ENCODE measurements at places on chromosomes 2 and 18. TPM values are rescaled to one million over a fixed set of nuclear protein-coding genes. Genes with fewer than 3 reads are reported as not detected.

Gene UGT1A8
- not detected for total RNA-seq

GRCh38 chr2:63046552-63046951 lies 4.1 kb upstream of the OTX1 start:
- peaks cover 38% of the 10 kb centered on the region for H3K4me1 ChIP-seq
- no peak overlapping the region for H3K27ac ChIP-seq
- H3K36me3 ChIP-seq = peaks cover 24% of the 10 kb centered on the region
- H3K4me3 ChIP-seq = peak overlapping the region; percentile 17
- H3K27me3 ChIP-seq = peaks cover 64% of the 10 kb centered on the region

Gene DNMT3A
- 85.2 TPM for total RNA-seq

- H3K4me3 ChIP-seq = no peak overlapping the region
- no peaks in the 10 kb centered on the region for H3K27me3 ChIP-seq
- no peak overlapping the region for H3K27ac ChIP-seq
- no peaks in the 10 kb centered on the region for H3K36me3 ChIP-seq
- no peak for DNase-seq
Observed at GRCh38 chr18:34648269-34648985, 61.7 kb upstream of the DTNA start.

GRCh38 chr2:240412975-240413812 lies 22.3 kb upstream of the GPC1 start:
- peak; percentile 80 for DNase-seq
- no peaks in the 10 kb centered on the region for H3K36me3 ChIP-seq
- H3K4me1 ChIP-seq = no peaks in the 10 kb centered on the region
- peaks cover 14% of the 10 kb centered on the region for H3K27me3 ChIP-seq
- no peak overlapping the region for H3K4me3 ChIP-seq

GRCh38 chr2:226963528-226963927 lies 127.7 kb downstream of the RHBDD1 start:
- H3K27ac ChIP-seq = no peak overlapping the region
- no peaks in the 10 kb centered on the region for H3K36me3 ChIP-seq
- H3K27me3 ChIP-seq = no peaks in the 10 kb centered on the region
- no peak overlapping the region for H3K4me3 ChIP-seq
- no peaks in the 10 kb centered on the region for H3K4me1 ChIP-seq
- DNase-seq = no peak

DNA sequence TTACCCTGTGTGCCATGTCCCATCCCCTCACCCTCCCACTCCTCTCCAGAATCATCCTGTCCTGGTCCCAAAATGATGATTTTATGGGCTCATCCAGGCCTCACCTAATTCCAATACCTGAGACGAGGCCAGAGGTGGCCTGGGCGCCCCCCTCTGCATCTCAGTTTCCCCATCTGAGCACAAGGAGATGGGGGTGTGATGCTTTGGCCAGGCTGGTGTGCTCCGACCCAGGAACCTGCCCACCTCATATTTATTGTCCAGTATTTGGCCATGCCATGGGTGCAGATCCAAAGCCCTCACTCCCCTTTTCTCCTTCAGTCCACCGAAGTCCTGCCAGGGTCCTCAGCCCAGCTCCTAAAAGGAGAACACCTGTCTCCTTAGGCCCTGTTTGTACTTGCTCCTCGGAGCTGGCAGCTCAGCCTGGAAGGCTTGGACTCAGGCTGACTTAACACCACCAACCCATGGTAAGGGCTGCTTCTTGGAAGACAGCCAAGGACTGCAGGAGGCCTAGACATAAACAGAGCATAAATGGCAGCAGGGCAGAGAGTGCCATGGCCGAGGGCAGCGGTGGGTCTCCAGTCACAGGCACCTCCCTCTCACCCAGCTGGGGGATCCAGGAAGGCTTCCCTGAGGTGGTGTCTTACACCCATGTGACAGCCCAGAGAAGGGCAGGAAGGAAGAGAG lies 3.6 kb downstream of the TEX51 start:
- no peaks in the 10 kb centered on the region for H3K4me1 ChIP-seq
- H3K27me3 ChIP-seq = peaks cover 3% of the 10 kb centered on the region
- H3K4me3 ChIP-seq = no peak overlapping the region
- H3K27ac ChIP-seq = no peak overlapping the region
- no peaks in the 10 kb centered on the region for H3K36me3 ChIP-seq

Gene CACNB4
- total RNA-seq = 3.4 TPM

Gene VWA3B
- total RNA-seq = not detected

GRCh38 chr2:120599072-120599471 lies 136.6 kb upstream of the GLI2 start:
- no peaks in the 10 kb centered on the region for H3K36me3 ChIP-seq
- H3K4me3 ChIP-seq = no peak overlapping the region
- H3K4me1 ChIP-seq = peaks cover 26% of the 10 kb centered on the region
- peaks cover 6% of the 10 kb centered on the region for H3K27me3 ChIP-seq

GRCh38 chr2:24973812-24974211 lies 2.1 kb upstream of the DNAJC27 start:
- H3K36me3 ChIP-seq = no peaks in the 10 kb centered on the region
- H3K27me3 ChIP-seq = no peaks in the 10 kb centered on the region
- no peak overlapping the region for H3K27ac ChIP-seq
- DNase-seq = no peak

GRCh38 chr2:190794377-190794776 lies 86.2 kb upstream of the GLS start:
- H3K27me3 ChIP-seq = no peaks in the 10 kb centered on the region
- no peak overlapping the region for H3K27ac ChIP-seq
- H3K36me3 ChIP-seq = no peaks in the 10 kb centered on the region
- H3K4me1 ChIP-seq = peaks cover 17% of the 10 kb centered on the region

GRCh38 chr2:28247290-28247689 lies 145.4 kb upstream of the FOSL2 start:
- H3K4me1 ChIP-seq = peaks cover 36% of the 10 kb centered on the region
- peaks cover 18% of the 10 kb centered on the region for H3K36me3 ChIP-seq
- no peak overlapping the region for H3K4me3 ChIP-seq
- no peak overlapping the region for H3K27ac ChIP-seq

Gene CYRIA
- total RNA-seq = 2.8 TPM
